Thymus (tissue), 14 donors: ENCODE measurements at places on chromosomes 6 and 20.

DNA sequence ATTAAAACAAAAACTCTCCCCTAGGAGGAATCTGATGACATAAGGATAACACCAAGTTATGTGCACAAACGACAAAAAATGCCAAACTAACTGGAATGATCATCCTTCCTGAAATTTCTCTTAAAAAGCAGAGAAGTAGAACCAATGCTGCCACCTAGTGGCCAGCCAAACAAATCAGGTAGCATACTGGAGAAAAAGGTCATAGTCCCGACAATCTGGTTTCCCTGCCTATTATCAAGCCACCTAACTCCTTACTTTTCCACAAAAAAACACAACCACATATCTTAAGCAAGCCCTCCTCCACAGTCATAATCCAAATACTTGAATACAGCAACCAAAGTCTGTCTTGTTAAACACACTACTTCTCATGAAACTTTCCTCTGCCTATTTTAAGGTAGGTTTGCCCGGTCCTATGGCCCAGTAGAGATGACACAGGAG is 5.3 kb downstream of the OARD1 start:
- peak; percentile 74 for DNase-seq

DNA sequence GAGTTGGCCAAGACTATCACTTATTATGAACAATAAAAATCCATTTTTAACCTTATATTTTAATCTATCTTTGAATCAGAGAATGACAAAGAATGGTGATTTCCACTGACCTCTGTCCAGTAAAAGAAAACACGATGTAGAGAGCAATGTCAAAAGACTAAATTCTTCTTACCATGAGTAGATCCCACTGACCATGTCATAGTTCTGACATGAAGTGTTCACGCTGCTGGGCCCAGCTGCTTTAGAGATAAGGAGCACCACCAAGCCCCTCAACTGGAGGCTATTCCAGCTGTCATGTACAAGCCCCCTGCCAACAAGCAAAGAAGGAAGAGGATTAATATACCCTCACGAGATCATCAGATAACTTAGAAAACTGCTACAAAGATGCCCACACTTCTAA is 125.3 kb downstream of the PDSS2 start:
- DNase-seq: no peak

- no peak for DNase-seq
Measured at GRCh38 chr6:90480666-90481065, 106.2 kb downstream of the MAP3K7 start.

DNA sequence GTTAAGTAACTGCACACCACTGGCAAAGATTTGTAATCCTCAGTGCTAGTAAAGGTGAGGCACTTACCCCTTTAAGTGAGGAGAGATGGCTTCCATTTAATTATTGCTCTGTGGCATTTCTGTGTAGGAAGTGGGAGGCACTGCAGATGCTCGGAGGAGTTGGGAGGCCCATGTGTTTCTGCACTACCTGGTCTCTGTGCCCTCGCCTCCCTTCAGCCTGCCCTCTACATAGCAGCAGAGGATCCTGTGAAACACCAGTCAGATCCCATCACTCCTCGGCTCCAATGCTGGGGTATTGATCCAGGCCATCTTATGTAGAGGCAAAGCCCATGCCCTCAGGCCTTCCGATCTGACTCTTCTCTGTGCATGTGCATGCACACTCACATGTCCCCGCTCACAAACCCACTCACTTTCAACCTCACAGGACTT is 67.0 kb downstream of the SLX4IP start:
- DNase-seq: no peak

DNA sequence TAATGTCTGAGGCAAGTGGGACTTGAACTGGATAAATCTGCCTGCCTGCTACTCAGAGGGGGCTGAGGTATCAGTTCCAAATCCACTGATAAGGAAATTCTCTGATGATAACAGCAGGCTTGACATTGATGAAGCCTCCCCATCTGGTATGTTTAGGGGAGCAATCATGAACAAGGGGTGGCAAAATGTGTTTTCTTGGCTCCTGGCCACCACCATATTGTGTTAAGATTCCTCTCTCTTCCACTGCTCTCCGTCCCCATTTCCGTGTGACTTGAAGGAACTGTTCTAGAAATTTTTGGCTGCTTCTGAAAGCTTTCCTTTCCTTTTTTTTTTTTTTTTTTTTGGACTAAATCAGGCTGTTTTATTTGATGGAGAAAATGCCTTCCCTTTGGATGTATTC is 335.3 kb upstream of the NRSN1 start:
- no peak for DNase-seq

GRCh38 chr6:149600508-149600907 is 34.3 kb downstream of the GINM1 start:
- no peak for DNase-seq
